ENCODE measurements at places on chromosomes 12 and 14. TPM values are rescaled to one million over a fixed set of nuclear protein-coding genes. Genes with fewer than 3 reads are reported as not detected.

GRCh38 chr12:8913702-8914032 lies 642 bp upstream of the PHC1 start:
- DNase-seq: no peak

- DNase-seq: no peak
Observed at GRCh38 chr12:8127138-8127537, 3.7 kb downstream of the CLEC4A start.

GRCh38 chr12:128783129-128783574 lies 40.6 kb downstream of the SLC15A4 start:
- no peak for DNase-seq

Gene CLEC4D
- not detected for total RNA-seq

Gene CISTR
- total RNA-seq: not detected

Data from HFFc6 (cell line).